ENCODE measurements at places on chromosomes 16 and 17.

DNA sequence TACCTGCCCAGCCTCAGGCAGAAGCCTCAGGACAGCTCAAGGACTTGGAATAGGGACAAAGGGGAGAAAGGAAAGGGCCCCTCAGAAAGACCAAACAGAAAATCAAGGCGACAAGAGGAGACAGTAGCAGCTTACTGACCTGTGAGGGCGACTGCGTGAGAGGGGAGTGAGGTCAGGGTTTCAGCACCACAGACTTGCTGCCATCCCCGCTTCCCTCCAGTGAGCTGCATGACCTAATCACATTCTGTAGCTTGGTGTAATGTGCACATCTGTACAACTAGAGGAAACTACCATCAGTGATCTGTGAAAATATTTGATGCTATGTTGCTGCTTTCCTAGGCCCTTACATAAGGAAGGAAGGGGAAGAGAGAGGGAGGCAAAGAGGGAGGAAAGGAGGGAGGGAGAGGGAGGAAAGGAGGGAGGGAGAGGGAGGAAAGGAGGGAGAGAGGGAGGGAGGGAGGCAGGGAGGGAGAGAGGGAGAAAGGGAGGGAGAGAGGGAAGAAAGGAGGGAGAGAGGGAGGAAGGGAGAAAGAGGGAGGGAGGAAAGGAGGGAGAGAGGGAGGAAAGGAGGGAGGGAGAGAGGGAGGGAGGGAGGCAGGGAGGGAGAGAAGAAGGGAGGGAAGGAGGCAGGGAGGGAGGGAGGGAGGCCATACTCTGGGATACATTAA is 404.9 kb upstream of the CDH5 start:
- DNase-seq: no peak

GRCh38 chr17:37475731-37476420 is 13.8 kb upstream of the DUSP14 start:
- no peak for DNase-seq

DNA sequence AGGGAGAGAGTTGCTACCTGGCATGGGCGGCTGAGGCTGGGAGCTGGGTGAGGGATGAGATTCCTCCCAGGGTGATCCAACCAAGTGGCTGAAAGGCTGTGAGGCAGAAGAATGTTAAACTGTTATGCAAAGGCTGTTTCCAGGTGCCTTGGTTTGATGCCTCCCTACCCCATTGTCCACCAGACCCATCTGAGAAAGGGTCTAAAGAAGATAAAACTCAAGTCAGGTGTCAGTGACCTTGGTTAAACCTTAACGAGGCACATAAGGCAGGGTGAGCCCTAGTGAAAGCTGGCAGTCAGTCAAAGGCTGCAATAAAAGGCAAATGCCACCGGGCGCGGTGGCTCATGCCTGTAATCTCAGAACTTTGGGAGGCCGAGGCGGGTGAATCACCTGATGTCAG is 23.8 kb downstream of the LDHD start:
- peak; percentile 50 for DNase-seq

DNA sequence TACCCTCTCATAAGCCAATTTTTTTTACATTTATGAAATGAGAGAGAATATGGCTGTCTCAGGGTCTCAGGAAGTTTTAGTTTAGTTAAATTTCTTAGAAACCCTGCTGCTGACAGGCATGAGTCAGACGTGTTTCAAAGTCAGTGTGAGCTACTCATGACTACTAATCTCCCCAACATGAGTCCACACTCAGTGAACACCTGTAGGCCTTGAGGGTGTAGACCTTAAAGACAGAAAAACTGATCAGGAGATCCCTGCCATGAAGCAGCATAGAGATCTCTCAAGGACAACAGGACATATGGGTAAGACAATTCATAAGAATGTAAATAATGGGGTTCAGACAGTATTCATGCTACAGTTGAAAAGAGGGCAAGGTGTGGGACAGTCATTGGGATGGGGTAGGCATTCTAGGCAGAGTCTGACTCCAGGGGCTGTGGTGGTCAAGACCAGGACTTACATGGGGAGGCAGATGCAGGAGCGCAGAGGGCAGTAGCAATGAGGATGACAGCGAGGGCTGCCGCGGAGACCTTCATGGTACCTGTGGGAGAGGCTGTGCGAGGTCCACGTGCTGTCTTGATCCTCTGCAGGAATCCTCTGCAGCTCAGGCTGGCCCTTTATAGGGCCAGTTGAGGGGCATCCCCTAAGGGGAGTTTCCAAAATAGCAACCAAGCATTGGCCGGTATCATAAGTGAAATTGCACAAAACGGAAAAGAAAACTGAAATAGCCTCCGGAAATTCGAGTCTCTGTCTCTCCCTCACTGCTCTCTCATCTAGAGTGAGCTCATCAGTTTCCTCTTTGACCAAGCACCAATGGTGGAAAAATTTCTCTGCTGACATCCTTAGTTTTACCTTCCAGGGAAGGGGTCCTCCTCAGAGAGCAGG is at the start of gene CCL5:
Gene CCL5, minus strand, starts transcription at position 588 of the 882 bp plus-strand sequence.
- DNase-seq: peak; percentile 52

DNA sequence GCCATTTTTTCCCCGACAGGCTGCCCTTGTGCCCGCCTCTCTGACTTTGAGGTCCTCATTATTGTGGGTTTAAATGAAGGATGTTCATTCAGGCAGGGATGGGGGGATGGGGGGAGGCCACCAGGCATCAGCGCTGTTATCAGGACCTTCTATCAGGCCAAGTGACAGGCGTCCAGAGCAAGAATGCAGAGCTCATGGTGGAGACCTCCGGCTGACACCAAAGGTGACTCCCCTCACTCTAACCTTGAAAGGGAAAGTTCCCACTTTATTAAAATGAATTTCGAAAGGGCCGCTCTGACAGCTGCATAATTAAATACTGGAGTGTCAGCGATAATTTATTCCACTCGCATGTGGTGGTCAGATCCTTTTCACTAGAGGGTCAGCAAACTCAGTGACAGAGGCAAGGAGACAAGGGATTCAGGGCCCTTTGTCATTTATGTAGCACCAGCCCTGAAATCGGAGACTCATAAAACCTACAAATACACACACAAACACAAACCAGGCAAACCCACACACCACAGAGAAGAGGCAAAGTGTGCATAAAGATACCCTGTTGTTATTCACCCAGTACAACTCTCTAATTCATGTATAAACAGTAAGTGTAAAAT is 436.0 kb downstream of the MAF start:
- DNase-seq: no peak

- peak; percentile 80 for DNase-seq
Observed at GRCh38 chr17:82213251-82214011, 789 bp upstream of the CCDC57 start.

DNA sequence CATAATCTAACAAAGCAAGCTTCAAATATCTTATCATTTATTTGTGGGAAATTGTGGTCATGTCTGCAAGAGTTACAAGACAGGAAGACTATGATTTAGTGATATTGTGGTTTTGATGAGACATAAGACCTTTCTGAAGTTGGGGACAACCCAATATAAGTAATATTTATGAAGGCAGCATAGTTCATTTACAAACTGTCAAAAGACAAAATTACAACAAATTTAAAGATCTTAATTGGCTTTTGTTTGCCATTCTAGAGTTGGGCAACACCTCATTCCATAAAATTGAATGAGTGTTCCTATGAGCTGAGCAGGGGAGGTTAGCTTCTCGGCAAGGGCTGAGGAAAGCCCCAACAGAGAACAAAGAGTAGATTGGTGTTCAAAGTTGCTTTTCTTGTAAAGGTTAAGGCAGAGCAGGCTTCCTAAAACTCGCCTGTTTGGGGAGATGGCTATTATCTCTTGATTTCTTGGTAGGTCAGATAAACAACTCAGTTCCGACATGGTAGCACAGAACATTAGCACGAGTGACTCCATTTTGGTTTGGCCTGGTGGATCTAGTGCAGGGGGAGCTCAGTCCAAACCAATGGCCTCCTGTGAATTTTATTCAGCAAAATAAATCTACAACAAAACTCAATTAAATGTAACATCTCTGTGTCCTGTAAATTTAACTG is 10.9 kb upstream of the MMD start:
- DNase-seq: no peak

DNA sequence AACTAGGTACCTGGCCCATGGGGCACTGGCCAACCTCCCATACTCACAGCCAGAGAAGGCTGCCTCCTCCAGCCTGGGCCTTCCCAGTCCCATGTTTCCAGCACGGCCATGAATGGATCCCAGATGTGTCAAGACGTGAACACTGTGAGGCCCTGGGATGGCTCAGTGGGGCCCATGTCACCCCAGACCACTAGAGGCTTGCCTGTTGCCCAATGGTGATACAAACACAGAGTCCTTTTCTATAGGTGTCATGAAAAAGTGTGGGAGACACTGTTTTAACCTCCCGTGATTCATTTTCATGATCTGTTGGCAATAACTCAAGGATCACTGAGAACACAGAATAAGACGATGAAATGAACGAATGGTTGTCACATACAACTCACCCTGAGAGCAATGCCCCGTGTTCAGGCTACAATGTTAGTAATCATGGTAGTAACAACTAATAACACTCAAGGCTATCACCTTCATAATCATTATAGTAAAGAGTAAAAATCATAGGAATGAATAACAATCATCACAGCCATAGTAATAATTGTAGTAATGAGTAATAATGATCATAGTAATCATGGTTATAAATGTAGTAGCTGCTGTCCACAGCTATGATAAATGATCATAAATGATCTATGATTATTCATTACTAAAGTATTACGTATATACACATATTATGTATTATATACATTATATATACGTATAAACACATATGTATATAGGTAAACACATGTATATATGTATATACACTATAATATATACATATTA is 64.0 kb downstream of the DYNLRB2 start:
- DNase-seq: no peak

GRCh38 chr16:85335584-85336491 is 223.6 kb upstream of the CIBAR2 start:
- DNase-seq: no peak

GRCh38 chr16:55754056-55754455 is 78.8 kb downstream of the CES1 start:
- no peak for DNase-seq

DNA sequence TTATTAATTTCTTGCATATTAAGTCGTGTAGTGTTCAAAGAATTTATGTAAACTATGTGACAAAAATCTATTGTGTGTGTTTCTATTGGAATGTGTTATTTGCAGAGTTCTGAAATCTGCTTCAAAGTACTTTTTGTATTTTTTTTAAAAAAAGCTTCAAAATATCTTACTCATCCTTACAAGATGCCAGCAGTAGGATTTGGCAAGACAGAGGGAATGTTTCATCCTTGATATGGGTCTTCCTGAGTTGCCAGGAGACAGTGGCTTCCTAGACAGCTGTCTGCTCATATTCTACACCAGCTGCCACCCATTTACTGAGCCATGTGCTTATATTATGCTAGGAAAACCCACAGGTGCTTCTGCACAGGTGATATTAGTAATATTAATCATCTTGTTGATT is 36.4 kb downstream of the EFCAB5 start:
- DNase-seq: no peak

DNA sequence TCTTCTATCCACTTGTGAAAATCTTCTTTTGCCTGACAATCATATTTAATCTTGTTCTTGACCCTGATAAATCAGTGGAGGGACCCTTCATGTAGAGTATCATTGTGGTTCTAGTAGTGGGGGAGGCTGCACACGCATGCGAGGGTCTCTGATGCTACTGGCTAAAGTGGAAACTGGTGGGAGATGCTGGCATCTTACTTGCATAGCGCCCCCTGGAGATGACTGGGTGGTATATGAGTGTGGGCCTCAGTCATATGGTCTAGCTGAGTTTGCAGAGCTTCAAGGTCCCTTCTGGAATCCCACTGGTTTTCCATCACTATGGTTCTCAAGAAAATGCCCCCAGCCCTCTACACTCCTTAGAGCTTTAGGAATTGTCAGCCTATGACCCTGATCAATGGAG is 236.4 kb upstream of the AXIN2 start:
- no peak for DNase-seq

GRCh38 chr17:36459601-36460000 is 26.9 kb upstream of the ZNHIT3 start:
- no peak for DNase-seq

- no peak for DNase-seq
Observed at GRCh38 chr16:71627731-71628181, 1.8 kb downstream of the MARVELD3 start.

DNA sequence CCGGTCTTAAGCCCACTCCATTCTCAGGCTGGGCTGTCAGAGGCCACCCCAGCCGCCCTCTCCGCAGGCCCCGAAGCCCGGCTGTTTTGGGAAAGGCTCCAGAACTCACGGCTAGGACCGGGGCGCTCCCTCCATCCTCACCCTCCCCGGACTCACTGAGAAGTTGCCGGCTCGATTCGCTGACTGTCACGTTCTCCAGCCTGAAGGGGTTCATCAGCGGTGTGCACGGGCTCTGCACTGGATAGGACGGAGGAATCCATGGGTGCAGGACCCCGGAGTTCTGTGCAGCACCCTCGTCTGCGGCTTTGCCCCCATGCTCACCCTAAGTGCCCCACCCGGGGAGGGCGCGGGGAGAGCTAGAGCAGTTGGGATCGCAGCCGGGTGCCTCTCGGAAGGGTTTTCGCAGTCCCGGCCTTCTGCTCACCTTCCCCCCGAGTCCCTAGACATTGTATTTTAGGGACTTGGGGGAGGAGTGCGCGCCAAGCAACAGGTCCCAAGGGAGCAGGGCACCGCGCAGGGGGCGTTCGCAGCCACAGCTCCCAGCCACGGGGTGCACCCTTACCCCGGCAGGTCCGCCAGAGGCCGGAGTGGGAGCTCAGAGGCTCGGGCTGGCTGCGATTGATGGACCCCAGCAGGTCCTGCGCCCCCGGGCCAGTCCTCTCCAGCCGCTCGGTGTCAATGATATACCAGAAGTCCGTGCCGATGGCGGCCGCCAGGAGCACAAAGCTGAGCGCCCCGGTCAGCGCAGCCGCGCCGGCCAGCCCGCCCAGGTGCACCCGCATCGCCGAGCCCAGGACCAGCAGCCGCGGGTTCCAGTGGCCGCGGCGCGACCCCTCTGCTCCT is 1.0 kb downstream of the TMEM114 start:
- DNase-seq: no peak

- DNase-seq: no peak
Observed at GRCh38 chr16:4970010-4970409, 11.9 kb downstream of the SEC14L5 start.

DNA sequence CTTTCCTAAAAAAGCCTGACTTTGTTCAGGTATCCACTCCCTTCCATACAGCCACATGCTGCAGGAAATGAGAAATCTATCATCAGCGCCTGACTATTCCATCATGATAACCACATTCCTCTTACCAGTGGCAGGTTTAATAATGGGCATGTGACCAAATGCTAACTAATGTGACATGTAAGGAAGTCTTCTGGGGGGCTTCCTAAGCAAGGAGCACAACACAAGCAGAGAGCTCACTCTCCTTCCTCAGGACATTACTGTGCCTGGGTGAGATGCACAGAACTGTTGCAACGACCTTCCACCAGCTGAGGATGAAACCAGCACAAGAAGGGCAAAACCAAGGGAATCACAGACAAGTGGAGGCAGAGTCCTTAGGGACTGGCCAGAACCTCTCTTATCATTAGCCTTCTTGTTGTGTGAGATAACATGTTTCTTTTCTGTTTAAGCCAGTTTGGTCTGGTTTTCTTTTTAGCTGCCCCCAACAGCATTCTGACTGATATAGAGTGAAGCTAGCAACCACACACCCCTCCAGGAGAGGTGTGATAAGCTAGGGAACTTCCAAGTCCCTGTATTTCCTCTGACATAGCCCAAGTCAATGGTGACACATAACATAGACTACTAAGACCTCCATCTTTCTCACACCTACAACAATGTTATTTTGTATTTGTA is 16.9 kb downstream of the MYO1D start:
- no peak for DNase-seq

GRCh38 chr17:4807605-4808377 is 839 bp downstream of the PLD2 start:
- no peak for DNase-seq

- peak; percentile 78 for DNase-seq
Observed at GRCh38 chr16:58024486-58025350, 836 bp upstream of the MMP15 start.

GRCh38 chr17:21251337-21252010 is 1.7 kb downstream of the NATD1 start:
- no peak for DNase-seq

Data from islet precursor cell (in vitro differentiated cells).